ENCODE measurements at places on chromosomes 6 and 20.
A peak's percentile ranks its signal among the peaks of the same experiment; 100 is the strongest.

- DNase-seq: no peak
These were observed 11.0 kb upstream of the HIVEP1 start for GRCh38 chr6:12001004-12001705.

DNA sequence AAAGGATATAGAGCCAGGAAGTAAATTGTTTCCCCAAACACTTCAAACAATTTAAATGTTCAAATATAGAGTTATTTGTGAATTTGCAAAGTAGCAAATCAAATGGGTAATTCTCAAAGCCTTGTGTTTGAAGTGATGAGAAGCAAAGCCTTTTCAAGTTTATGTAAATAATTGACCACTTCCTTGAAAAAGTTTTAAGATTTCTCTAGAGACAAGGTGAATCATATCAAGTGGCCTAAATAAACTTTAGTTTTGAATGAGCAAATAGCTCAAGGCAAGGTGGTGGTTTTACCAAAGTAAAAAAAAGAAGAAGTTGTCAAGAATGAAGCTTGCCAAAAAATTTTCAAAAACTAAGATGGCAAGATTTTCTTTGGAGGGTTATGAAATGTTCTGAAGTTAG is 42.6 kb upstream of the IFNGR1 start:
- DNase-seq: no peak

- DNase-seq: no peak
These were observed 11.1 kb downstream of the EDEM2 start for GRCh38 chr20:35135867-35136586.

DNA sequence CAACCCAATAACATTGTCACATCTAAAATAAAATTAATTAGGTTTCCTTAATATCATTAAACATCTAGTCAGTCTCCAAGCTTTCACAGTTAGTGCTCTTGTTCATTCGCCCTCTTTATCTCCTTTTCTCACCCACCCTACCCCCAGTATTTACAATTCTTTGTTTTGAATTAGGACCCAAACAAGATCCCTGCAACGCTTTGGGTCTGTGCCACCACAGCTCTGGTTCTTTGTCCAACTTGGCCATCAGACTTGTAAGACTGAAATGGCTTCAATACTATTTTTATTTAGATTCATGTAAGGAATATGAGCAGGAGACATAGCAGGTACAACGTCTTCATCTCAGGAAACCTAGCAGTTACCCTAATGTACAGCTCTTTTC is 276.5 kb downstream of the CDKAL1 start:
- no peak for DNase-seq

GRCh38 chr6:1609648-1610496 is at the start of gene FOXC1:
Gene FOXC1, plus strand, starts transcription at chr6:1609915. Its CDS starts 531 bp downstream, at chr6:1610446.
- no peak for DNase-seq

GRCh38 chr6:18269253-18269652 is 4.9 kb upstream of the DEK start:
- no peak for DNase-seq

GRCh38 chr20:50967586-50967985 is 9.0 kb downstream of the MOCS3 start:
- no peak for DNase-seq

GRCh38 chr6:44940367-44940766 is 387.8 kb upstream of the RUNX2 start:
- DNase-seq: no peak

GRCh38 chr6:125273965-125274364 is 27.8 kb downstream of the HDDC2 start:
- no peak for DNase-seq

GRCh38 chr6:23272536-23272935 is 703.2 kb downstream of the HDGFL1 start:
- DNase-seq: no peak

DNA sequence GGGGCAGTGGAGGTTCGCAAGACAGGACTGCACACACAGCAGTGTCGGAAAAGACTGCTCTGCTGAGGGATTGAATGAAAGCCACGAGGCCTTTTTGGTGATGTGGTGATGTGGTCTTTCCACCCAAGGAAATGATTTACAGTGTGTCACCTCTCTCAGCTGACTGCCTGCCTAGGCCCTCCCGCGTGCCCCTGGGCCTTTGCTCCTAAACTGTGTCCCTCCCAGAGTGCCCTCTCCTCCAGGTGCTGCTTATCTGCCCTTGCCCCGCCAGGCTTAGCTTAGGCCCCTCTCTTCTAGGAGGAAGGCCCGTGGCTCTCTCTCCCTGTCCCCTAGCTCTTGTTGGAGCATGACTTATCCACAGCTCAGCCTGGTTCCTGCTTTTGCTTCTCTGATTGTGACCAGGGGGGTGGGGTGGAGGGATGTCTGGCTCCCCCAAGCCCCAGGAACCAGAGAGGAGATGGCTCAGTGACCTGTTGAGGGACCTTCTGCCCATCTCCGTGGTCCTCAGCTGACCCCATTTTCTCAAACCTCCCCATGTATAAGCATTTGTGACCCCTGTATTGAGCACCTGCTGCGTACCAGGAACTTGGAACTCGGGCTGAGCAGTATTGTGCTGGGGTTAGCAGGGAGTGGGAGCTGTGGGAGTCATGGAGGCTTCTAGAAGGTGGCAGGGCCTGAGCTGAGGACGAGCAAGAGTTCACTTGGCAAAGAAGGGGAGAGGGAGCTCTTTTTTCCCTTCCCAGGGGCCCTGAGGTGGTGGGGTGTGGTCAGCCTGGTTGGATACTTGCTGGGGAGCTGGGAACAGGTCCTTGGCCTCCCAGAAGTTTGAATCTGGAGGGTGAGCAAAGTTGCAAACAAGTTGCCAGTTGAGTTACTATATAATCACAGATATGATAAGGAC is 2.2 kb downstream of the SRC start:
- DNase-seq: no peak

DNA sequence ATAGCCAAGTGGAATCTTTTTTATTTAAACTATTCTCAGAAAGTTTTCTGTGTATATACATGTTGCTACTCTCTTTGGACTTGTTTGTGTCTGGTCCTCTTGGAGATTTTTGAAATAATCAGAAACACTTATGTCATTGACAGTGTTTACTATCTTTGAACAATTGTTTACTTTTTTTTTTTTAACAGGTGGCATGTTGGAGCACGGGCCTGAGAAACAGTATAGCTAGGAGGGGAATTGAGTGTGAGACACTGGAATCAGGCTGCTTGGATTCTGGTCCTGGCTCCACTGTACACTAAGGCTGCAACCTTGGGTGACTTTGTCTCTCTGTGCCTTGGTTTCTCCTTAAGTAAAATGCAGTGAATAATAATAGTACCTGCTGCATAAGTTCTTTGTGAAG is 279.6 kb downstream of the PRL start:
- no peak for DNase-seq

- peak; percentile 60 for DNase-seq
These were observed 11.0 kb downstream of the UQCC2 start for GRCh38 chr6:33700391-33701050.

DNA sequence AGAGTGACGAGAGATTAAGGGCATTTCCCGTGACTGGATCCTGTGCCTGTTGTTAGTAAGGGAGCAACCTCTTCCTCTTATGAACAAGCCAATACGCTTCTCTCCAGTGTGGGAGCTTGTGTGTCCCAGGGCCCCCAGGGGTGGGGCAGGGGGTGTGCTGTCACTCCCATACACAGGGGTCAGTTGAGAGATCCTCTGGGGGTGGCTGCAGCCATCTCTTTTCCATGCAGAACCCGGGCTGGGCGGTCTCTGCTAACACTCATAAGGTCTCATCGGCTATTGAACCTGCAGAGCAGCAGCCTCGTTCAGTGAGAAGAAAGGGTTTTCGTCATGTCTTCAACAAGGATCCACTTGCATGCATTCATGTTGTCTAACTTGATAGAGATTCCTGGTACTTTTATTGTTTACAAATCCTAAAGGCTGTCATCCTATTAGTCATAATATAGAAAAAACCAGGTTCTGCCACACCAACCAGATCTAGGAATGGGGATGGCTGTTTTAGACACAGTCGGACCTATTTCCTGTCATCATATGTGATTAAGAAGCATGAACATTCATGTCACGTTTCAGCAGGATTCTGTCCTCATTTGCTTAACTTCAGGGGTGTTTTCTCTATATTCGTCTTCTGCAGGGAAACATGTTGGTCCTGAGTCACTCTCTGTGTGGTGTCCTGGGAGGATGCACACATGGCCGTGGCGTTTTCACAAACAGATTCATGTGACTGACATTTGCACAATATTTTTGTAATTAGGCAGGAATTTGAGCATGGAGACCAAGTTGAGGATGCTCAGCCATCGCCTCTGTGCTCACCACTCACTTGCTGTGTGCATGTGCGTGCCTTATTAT is 13.3 kb upstream of the THBS2 start:
- no peak for DNase-seq

DNA sequence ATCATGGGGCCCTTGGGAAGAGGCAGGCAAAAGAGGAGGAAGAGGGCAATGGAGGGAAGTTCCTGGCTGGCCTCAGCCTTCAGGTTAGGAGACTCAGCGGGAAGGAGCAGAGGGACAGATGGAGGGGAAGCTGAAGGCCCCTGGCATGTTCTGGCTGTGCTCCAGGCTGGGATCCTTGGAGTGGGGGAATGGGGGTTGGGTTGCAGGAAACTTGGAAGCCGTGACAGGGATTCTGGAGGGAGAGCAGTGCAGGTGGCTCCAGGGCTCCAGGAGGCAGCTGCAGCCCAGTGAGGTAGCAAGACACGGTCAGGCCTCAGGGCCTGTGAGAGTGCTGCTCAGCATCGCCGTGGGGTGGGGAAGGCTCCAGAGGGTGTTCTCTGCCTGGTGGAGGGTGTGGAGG is 64.6 kb upstream of the SCP2D1 start:
- DNase-seq: no peak

DNA sequence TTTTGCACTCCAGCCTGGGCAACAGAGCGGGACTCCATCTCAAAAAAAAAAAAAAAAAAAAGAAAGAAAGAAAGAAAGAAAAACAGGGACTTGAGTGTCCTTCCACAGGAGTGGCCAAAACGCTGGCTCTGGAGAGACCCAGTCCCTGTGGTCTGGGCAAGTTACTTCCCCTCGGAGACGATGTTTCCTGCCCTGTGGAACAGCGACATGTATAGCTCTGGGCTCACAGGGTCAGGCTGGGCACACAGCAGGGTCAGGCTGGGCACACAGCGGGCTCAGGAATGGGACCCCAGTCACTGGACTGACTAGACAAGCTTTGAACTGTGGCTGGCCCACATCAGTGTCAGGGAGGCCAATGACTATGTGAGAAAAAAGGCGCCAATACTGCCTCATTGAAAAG is 110.7 kb downstream of the ASXL1 start:
- DNase-seq: no peak

DNA sequence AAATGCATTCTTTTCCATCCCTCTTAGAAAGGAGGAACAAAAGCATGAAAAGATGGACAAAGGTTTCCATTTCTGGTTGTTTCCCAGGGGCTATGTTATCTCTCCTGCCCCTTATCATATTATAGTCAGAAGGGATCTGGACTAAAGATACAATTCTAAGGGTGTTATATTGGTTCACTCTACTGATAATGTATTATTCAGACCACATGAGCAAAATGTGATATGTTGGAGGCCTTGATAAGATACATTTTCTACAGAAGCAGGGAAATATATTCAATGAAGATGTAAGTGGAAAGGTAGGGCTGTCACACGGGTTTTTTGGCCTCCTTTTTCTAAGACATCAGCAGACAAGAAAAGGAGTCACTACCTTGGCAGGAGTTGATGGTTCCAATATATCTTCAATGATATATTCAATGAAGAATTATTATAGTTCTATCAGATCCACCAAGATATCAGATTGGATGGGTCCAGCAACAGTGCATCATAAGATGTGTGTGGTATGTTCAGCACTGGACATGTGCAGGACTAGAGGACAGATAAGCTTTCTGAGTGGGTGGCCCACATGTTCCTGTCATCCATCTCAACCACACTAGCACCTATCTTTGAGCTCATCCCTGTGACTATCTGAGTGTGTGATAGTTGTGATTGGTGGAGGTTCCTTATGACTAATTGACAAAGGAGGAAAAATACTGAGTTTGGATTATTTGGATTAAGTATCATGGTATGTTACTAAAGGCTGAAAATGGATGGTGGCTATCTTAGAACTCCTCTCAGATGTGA is 5.7 kb upstream of the ZKSCAN3 start:
- DNase-seq: no peak

- DNase-seq: peak; percentile 31
These were observed 125.7 kb downstream of the SLC23A2 start for GRCh38 chr20:4875578-4876067.

- no peak for DNase-seq
These were observed 18.2 kb downstream of the GPX5 start for GRCh38 chr6:28543651-28544610.

GRCh38 chr6:16200321-16200883 is 38.0 kb upstream of the GMPR start:
- peak; percentile 36 for DNase-seq

GRCh38 chr20:49384437-49385434 is 97.7 kb downstream of the KCNB1 start:
- peak; percentile 91 for DNase-seq

- DNase-seq: no peak
These were observed 78.8 kb upstream of the CD83 start for GRCh38 chr6:14038467-14039437.

DNA sequence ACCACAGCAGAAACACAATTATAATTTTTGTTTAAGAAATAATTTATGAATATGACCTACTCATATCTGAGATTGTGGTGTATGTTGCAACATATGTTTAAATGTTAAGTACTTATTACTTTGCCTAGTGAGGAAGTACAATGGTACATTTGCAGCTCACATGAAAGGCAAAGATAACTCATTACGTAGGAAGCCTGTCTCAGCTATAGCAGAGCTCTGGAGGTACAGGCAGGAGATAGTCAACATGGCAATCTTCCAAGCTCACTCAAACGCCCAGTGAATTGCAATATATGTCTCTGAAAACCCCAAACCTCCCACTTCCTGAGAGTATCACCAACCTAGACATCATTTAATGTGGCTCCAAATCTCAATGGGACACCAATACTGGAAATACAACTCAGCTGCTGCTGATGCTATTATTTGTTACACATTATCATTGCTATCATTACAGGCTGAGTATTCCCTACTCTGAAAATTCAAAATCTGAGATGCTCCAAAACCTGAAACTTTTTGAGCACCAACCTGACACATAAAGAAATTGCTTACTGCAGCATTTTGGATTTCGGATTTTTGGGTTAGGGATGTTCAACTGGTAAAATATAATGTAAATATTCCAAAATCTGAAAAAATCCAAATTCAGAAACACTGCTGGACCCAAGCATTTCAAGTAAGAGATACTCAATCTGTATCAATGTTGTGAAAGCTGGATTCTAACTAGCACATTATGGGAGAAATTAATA is 25.1 kb upstream of the GSTA4 start:
- DNase-seq: no peak

- no peak for DNase-seq
These were observed 294.5 kb downstream of the CD83 start for GRCh38 chr6:14412026-14412425.

- DNase-seq: no peak
These were observed 72.2 kb downstream of the IPCEF1 start for GRCh38 chr6:154284313-154284853.

DNA sequence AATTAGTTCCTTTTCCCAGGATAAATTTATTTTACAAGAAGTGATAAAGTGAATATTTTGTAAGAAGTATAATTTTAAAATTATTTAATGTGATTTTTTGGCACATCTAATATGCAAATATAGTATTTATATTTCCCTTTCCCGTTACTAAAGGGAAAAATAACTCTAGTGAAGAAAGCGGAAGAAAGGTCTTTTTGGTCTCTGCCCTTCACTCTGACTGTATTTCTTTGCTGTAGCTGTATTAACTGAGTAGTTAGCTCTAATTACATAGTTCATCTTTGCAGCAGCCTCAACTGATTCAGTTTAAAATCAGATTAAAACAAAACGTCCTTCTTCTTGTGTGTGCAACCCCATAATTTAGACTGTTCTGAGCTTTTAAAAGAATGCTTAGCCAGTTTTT is 57.4 kb upstream of the RNF144B start:
- no peak for DNase-seq

Data from NCI-H526 (cell line).